ENCODE measurements at places on chromosomes 5 and 9.

DNA sequence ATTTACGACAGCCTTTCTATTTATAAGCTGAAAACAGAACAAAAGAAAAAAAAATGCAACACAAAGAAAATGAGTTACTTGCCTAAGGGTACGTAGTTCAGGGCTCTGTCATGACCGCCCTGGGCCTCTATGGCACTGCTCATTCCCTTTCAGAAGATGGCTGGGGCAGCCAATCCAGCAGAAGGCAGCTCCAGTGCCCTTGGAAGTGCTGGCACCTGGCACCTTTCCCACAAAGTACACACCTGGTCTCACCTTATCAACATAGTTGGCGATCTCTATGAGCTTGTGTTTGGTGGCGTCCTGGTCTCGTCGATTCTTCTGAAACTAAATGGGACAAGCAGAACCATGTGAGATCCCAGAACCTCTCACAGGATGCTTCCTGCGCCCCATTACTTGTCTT lies 53.2 kb downstream of the NIPAL4 start:
- DNase-seq = no peak

- no peak for DNase-seq
Measured at GRCh38 chr5:115932991-115933390, 29.3 kb upstream of the LVRN start.

- DNase-seq = no peak
Measured at GRCh38 chr9:20492772-20493171, 129.5 kb downstream of the MLLT3 start.

GRCh38 chr5:16453609-16454008 lies 12.0 kb downstream of the ZNF622 start:
- no peak for DNase-seq

GRCh38 chr9:92671323-92671722 lies 1.4 kb upstream of the IPPK start:
- DNase-seq = no peak

DNA sequence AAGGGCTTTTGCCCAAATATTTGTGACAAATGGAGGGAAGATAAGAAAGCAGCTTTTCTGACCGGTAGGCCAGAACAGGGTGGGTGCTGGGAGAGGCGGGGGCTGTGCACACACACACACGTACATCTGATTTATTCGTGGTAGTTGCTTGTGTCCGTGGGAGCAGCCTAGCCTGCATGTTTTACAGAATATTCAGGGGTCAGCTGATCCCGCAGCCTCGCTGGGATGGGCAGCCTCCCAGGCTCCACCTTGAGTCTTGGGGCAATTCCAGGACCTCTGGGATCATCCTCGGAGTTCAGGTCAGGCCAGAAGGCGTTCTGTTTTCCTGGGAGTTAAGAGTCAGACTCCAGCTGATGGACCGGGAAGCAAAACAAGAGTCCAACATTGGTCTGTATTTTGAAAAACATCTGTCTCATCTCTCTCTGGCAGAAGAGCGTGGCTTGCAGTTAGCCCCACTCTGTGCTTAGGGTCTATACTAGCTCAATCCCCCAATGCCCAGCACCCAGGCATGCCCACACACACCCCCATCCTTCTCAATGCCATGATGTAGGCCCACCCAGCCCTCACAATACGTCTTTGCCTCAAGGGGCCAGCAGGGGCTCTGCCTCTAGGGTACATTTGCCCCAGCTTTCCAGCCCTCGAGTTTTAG lies 210.6 kb downstream of the GOLPH3 start:
- no peak for DNase-seq

DNA sequence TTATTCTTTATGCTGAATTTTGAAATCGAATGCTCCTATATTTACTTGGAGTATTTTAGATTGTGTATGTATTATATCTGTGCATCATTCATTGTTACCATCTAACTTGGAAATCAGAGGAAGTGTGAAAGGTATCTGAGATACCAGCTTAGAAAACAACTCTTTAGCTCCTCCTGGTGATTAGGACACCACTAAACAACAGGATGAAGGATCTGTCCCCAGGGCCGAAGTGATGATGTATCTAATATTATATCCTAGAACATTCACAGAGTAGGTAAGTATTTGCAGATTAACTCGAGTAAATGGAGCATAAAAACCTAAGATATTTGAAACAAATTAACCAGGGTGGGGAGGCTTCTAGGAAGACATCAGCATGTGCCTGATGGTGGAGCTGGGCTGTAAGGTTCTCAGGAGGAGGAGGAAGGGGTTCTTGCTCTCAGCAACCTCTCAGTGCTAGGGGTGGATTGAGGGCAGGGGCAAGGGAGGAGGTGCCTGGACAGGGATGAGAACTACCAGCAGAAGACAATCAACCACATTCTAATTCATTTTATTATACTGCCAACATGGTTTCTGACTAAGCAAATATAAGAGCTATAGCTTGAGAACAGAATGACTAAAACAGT lies 2.6 kb upstream of the NFIL3 start:
- DNase-seq = no peak

DNA sequence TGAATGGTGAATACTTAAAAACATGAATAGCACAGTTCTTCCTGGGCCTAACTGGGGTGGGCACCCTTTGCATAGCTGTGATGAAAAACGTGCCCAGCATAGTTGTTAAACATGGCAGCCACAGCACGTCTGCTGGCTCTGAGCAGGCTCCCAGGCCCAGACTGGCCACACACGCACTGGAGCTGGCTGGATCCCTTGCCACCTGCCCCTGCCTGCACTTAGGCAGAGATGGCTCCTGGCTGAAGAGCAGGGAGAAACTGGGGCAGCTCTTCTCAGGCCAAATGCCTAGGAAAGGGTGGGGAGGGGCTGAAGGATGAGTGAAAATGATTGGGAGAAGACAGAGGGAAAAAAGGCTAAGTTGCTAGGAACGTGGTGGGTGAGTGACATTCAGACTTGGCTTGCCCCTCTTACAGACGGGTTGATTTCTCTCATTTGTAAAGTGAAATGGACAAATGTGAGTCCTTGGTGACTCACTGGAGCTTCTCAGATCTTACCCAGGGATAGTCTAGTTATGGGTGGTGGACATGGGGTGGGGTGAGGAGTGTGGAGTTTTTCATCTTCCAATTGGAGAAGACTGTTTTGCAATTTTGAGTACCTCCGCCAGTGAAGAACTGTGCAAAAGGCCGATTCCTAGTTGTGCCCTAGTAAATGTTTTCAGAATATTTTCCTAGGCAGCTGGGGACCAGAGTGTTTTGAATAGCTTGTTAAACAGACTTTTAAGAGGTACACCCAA lies 42.4 kb downstream of the TRIO start:
- no peak for DNase-seq

GRCh38 chr5:82913971-82914370 lies 163.2 kb downstream of the TMEM167A start:
- no peak for DNase-seq

- DNase-seq = peak; percentile 95
Measured at GRCh38 chr9:129270205-129270604, 92.1 kb upstream of the IER5L start.

- no peak for DNase-seq
Measured at GRCh38 chr9:114668146-114668545, 10.5 kb upstream of the TEX53 start.

DNA sequence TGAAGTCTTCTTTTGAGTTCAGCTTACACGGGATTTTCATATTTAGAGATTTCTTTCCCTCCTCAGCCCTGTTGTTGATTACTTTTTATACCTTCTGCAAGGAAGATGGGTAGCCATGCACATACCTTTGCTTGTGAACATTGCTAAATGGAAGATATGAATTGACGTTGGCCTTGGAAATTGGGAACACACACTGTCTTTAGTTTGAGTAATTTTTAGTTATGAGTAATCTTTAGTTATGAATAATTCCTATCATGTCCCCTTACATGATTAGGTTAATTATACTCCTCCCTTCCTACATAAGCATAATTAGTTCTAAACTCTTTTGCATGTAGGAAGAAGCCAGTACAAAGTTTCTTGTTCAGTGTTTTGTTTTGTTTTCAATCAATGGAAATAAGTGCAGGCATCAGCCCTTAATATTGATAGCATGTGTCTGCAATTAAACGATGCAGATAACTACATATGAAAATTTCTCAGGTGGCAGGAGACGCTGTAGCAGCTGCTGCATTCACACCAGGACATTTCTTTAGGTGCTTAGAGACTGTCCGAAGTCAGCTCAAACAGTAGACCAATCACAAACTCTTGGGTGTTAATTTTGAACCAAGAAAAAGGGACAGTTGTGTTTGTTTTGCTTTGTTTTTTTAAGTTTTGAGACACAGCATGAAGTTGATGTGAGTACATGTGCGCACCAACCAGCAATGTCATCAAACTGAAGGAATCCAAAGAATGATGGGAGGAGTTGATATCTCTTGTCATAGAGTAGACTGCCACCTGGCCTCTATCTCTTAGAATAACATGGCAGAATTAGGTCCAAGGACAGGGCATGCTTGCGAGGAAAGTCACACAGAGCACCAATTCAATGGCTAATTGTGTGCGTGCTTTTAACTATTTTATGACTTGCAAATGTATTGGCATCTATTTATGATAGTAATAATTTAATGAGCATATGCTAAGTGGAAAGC lies 51.4 kb downstream of the SMARCA2 start:
- no peak for DNase-seq

DNA sequence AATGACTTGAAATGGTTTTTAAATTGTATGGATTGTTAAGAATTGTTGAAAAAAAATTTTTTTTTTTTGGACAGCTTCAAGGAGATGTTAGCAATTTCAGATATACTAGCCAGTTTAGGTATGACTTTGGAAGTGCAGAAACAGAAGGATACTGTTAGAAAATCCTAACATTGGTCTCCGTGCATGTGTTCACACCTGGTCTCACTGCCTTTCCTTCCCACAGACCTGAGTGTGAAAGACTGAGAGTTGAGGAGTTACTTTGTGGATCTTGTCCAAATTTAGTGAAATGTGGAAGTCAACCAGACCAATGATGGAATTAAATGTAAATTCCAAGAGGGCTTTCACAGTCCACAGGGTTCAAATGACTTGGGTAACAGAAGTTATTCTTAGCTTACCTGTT lies 102.3 kb downstream of the GDA start:
- DNase-seq = no peak

GRCh38 chr9:124101215-124101968 lies 89.8 kb downstream of the LHX2 start:
- no peak for DNase-seq

DNA sequence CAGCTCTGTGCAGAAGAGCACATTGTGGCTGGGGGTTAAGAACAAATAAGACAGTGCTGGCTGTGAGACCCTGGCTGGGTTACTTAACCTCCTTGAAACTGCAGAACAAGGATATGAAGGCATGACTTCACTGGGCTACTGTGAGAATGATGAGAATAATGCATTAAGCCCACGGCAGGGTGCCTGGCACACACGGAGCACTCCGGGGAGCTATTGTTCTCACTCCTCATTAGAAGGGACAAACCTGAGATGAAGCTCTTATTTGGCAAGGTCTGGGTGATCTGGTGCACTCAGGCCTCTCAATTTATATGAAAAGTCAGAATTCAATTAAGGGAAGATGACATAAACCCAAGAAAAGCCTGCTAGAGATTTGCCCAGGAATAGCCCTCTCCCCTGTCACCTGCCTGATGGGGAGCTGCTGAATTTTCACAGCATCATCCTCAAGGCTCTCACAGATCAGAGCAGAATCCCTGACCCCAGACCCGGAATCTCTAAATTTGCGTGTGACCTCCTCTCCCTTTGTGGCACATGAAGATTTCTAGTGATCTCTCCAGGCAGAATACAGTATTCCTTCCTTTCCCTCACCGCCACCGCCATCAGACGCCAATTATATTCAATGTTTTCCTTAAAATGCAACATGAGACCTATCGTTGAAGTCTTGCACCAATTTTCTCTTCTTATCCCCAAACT lies 102.1 kb downstream of the COL23A1 start:
- DNase-seq = no peak

DNA sequence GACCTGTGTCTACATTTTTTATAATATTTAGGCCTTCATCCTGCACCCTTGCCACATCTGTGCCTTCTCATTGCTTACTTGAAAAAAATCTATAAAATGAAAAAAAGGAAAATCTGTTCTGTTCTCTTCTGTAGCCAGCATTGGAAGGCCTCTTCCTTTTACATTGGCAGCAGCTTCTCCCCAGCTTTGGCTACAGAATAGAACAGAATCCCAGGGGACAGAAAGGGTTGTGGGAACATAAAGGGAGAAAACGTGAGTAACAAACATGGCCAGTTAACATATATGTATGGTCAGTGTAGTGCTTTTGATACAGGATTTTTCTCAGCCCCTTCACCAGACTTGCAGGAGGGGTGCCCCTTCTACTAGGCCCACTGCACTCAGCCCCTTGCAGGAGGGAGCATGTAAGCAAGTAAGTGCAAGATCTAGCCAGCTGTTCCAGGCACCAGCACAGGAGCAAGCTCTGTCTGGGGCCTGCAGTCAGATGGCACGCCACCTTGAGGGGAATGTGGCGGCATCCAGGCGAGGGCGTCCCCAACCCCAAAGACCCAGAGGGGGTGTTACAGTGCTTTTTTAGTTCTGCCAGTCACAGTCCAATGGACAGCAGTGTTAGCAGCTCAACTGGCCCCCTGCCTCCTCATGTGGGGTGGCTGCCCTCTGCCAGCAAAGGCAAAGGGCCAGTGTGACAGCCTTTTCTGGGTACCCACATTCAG lies 330.5 kb upstream of the ZNF462 start:
- DNase-seq = no peak

- no peak for DNase-seq
Measured at GRCh38 chr9:100690438-100690837, 112.6 kb downstream of the CAVIN4 start.

DNA sequence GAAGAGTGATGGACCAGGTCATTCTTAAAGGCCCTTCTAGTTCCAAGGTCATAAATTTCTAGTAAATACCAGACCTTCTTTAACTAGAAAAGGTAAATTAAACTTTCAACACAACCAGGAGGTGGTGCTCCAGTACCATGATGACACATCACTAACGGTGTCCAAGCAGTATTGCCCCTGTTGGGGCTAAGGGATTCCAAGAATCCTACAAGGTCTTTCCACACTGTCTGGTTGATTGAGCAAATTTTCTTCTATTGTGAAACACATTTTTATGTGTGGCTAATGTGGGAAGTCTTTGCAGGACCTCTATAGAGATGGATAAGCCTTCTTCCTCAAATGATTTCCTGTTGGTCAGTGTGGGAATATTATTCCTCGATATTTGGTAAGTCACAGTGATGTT lies 459.6 kb upstream of the PAPPA start:
- DNase-seq = no peak

GRCh38 chr9:84067821-84068220 lies 87.2 kb downstream of the RMI1 start:
- DNase-seq = no peak

GRCh38 chr5:154829589-154830218 lies 20.7 kb downstream of the FAXDC2 start:
- DNase-seq = no peak

GRCh38 chr5:52895572-52896413 lies 93.4 kb upstream of the ITGA2 start:
- no peak for DNase-seq

DNA sequence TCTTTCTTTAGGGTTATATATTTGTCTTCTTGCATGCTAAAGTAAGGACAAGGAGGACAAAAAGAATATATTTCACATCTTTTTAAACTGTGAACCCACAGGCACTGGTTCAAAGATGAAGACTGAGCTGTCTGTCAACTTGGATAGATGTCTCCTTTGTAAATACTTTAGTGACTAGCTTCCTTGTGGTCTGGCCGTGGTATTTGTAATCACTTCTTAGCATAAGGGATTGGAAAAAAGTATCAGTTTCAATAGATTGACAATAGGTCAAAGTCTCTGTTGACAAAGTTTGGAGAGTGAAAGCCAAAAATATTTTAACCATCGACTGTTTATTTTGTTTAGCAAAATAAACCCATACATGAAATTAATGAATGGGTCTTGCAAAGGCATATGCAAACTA lies 91.4 kb downstream of the TMEM167A start:
- no peak for DNase-seq
